ENCODE measurements at places on chromosomes 2 and 18.

DNA sequence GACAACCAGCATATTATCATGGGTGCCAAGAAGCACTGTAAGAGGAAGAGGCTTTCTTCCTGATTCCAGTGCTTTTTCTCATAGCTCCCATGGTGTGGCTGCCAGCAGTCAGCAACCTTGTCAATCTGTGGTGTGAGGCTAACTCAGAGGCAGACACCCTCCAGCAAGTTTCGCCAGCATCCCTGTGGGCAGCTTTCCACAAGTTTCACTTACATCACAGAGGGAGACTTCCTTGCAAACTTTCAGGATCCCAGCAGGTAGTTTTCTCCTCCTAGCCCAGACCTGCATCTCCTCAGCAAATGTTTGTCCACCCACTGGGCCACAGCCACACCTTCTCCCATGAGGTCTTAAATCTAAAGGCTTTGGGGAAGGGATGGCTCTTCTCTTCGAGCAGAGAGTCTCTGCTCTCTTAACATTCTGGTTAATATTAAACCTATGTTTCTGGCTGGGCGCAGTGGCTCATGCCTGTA lies 9.1 kb downstream of the DNAH7 start:
- no peak for DNase-seq

- no peak for DNase-seq
Observed at GRCh38 chr18:45069546-45069945, 388.9 kb downstream of the SETBP1 start.

DNA sequence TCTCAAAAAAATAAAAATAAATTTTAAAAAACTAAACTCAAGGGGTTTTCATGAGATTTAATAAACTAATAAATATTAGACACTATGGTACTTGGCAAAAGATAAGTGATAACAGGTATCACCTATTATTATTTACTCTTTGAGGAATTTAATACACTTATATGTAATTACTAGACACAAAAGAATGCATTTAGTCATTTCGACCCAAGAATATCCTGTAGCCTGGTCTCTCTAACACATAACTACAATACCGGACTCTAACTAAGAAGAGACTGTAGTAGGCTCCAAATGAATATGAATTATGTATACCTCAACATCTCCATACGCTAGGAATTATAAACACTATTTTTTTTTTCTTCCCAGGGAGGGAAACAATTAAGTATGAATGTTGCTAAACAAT lies 850.7 kb downstream of the CPS1 start:
- DNase-seq: no peak

GRCh38 chr2:36655453-36655852 lies 41.1 kb upstream of the VIT start:
- DNase-seq: no peak

DNA sequence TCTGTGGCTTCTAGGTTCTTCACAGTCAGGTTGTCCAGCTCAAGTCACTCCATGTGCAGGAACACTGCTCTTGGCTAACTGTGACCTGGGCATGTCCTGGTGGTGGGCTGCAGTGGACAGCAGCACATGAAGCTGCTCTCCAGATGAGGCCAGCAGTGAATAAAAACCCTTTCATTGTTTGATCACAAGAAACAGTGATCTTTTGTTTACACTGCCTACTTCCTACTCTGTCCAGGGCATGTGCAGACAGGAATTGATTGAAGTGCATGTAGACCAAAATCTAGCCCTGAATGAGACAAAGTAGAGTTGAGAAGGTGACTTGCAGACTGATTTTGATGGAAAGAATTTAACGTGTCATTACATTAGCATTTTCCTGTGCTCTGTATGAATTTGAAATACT lies 34.9 kb downstream of the BCL2L11 start:
- no peak for DNase-seq

DNA sequence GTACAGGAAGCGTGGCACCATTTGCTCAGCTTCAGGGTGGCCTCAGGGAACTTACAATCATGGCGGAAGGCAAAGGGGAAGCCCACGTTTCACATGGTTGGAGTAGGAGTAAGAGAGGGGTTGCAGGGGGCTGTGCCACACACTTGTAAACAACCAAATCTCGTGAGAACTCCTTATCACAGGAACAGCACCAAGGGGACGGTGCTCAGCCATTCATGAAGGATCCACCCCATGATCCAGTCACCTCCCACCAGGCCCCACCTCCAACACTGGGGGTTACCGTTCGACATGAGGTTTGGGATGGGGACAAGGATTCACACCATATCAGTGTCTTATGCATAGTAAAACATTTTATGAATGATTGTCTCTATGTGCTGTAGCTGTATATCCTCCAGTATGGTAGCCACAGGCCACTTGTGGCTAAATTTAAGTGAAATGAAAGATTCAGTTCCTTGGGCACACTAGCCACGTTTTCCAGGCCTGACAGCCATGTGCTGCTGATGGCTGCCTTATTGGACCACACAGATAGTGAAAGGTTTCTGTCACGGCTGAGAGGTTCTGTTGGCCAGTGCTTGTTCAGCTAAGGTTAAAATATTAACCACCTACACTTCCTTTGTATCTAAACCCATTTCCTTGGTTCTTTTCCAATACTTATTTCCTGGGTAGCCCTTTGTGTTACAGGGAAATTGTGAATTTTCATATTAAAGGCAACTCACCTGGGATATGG lies 77.3 kb downstream of the AGAP1 start:
- DNase-seq: no peak

DNA sequence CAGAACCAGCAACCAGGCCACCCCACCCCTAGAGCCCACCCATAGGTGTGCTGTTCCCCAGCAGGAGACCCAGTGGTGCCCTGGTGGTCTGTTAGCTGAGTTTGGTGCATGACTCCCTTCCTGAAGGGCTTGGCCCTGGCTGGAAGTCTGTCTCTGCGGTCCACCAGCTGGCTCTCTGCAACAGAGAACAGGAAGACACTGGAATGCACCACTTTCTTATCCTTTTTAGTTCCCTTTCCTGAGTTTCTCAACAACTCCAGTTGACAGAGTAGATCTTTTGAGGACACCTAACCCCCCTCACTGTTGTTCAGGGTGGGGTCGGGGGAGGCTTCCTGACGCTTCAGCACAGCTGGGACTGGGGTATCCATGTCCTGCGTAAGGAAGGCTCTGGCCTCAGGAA lies 11.9 kb upstream of the RPL37A start:
- no peak for DNase-seq

DNA sequence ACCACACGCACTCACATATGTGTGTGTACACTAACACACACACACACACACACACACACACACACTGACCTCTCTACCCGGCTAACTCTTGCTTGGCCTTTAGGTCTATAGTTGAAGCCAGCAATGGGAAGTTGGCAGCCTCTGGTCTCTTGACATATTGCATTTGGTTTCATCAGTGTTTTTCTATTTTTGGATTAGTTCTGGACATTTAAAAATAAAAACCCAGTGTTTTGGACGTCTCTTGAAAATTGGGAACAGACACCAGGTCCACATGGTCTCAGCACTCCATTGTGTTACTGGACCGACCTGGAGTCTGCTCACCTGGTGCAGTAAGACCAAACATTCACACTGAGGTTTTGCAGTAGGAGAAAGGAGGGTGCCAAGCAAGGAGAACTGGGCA lies 50.4 kb upstream of the AFF3 start:
- DNase-seq: no peak

- no peak for DNase-seq
Observed at GRCh38 chr18:69127873-69128500, 272.7 kb upstream of the DOK6 start.

GRCh38 chr18:68298330-68298729 lies 416.6 kb downstream of the TMX3 start:
- no peak for DNase-seq

GRCh38 chr2:43086451-43087221 lies 139.8 kb downstream of the ZFP36L2 start:
- DNase-seq: peak; percentile 52

DNA sequence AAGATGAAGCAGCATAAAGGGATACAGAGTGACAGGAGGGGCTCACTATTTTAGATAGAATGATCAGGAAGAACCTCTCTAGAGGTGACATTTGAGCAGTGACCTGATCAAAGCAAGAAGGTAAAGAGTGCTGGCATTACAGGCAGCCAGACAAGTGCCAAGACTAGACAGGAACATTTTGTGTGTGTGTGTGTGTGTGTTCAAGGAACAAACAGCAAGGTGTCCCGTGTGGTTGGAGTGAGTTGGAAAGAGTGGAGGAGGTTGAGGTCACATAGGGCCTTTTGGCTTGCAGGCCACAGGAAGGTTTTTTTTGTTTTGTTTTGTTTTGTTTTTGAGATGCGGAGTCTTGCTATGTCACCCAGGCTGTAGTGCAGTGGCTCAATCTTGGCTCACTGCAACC lies 25.7 kb downstream of the FZD5 start:
- DNase-seq: no peak

GRCh38 chr2:14516844-14517243 lies 115.7 kb upstream of the LRATD1 start:
- no peak for DNase-seq

DNA sequence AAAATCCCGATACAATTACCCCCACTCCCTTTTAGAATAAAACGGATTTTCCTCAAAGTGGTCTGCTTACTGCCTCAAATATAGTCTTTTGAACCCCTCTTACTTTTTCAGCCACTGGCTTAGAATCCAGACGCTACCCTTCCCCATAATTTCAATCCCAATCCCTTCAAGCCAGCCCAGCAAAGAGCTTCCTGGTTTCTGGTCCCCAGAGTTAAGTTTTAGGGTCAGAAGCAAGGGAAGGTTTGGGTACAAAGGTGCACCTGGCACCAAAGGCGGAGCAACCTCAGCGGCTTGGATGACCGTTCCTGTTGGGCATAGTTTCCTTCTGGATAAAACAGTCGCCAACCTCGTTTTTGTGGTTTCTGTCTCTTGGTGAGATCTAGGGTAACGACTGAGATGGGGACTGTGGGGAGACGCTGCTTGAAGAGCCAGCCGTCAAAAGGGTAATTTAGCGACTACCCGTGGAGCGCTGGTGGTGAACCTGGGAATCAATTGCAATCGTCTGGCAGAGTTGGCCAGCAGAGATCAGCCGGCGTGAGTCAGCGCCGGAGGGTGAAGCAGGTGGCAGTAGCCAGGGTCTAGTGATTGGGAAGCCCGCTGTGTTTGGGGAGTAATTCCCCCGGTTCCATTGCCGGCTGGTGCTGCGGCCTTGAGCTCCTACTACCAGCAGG lies 1.6 kb downstream of the FEV start:
- DNase-seq: no peak

GRCh38 chr2:98519851-98520250 lies 75.2 kb downstream of the INPP4A start:
- DNase-seq: no peak

DNA sequence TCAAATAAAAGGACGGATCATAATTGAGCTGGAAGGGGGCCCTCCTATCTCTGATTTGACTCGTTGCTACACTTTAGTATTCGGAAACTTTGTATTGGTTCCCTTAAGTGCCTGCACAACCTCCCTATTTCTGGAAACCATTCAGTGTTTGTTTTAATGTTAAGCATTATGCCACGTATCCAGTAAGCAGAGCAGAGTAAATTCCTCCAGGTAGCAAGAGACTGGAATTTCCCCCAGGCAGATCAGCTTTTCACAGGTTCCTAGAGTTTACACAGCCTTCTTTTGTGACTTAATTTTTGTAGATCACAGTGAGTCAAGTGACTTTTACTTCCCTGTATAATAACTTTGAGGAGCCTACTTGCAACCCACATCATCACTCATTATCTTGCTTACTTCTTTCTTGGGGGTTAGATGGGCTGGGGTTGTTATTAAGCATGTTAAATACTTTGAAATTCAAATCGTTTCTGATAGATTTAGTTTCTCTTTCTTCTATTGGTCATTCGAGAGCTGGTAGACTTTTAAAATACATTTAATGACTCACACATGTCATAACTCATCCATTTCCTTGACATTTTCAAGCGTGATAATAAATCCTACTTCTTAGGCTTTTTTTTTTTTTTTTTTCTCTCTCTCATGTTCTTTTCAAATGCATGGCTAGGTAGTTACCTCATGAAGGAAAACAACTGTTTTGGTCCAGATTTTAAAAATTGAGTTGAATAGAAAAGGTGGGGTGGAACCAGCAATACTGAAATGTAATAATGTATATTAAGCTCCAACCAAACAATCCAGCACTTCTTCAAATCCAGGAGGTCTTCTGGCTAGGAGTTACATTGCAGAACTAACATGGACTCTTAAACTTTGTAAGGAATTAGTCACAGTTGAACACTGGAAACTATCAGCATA lies 219.3 kb downstream of the NEDD4L start:
- DNase-seq: peak; percentile 74

- DNase-seq: no peak
Observed at GRCh38 chr18:22557168-22557941, 139.6 kb upstream of the CTAGE1 start.

DNA sequence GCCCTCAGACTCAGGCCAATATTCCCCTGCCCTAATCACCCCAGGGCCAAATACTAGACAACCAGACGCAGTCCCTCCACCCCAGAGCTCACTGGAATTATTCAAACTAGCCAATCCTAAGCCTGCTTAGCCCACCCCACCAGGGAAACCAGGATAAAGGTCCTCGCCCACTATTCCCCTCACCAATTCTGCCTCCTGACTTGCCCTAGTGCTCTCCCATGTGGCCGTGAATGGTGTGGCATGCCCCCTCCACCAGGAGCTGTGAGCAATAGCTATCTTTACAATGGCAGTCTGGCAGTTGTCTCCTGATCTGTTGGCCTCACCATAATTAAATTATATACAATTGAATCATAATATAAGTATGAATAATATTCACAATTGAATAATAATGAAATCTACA lies 42.3 kb downstream of the FAM124B start:
- peak; percentile 19 for DNase-seq

GRCh38 chr2:24515335-24515734 lies 24.3 kb downstream of the NCOA1 start:
- DNase-seq: peak; percentile 66

- no peak for DNase-seq
Observed at GRCh38 chr2:44433895-44434294, 72.1 kb downstream of the CAMKMT start.

DNA sequence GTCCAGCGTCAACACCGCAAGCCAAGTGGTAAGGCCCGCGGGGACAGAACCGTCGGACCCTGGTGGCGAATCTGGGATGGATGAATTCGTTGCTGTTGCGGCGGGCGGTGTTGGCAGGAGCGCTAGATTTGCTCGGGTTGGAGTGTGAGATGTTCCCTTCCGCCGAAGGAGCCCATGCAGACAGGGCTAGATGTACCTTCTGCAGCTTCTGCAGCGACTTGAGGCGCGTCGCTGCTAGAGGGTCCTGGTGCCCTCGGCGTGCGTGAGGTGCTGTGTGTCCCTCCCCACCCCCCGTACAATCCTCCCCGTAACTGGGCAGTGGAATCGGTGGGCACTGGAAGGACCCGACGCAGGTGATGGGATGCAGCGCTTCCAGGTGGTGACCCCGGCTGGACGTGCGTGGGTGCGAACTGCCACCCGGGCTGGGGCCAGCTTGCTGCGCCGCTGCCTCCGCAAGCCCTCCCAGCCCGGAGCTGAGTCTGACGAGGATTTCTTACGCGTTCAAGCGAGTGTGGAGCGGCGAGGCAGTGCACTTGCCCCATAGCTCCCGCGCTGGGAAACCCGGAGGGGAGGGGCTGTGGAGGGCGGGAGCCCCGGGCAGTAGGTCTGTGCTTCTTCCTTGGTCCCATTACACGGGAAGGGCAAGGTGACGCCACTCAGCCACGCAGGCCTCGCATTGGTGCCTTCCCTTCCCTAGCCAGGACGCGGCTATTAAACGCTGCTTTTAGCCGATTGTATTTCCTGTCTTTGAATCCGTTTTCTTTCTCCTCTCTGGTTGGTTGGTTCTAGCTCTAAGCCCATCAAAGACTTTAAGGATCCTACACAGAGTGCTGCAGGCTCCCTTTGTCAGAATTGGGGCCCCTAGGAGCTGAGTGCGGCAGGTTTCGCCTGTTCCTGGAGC lies 34.2 kb downstream of the CHRNA1 start:
- DNase-seq: no peak

- DNase-seq: no peak
Observed at GRCh38 chr2:55052129-55053061, 2.1 kb upstream of the RTN4 start.

Data from RKO (cell line).